ENCODE measurements at places on chromosomes 5 and 9.

DNA sequence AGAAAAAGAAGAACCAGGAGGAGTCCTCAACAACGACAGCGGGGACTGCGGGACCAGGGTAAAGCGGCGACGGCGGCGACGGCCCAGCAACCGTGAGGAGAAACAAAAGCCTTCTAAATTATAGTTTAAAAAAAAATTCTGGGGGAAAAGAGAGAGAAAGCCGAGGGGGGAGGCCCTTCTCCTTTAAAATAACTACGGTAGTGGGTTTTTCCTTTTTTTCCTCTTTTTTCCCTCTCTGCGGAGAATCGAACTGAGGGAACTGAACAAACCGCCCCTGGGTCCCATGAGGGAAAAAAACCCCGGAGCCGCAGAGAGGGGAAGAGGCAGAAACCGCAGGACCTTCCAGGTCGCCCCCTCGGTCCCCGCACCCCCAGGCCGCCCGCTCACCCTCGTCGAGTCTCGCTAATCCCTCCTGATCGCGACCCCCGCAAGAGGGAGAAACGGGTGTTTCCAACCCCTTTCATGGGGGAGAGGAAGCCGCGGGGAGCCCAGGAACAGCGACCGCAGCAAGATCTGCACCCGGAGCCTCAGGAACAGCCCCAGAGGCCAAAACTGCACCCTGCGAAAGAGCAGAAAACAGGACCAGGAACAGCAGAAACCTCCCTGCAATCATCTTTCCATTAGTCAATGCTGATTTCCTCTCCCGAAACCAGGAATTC lies 453 bp downstream of the CPEB4 start:
- no peak for DNase-seq

- DNase-seq: no peak
Measured at GRCh38 chr5:169736653-169737052, 99.6 kb downstream of the DOCK2 start.

DNA sequence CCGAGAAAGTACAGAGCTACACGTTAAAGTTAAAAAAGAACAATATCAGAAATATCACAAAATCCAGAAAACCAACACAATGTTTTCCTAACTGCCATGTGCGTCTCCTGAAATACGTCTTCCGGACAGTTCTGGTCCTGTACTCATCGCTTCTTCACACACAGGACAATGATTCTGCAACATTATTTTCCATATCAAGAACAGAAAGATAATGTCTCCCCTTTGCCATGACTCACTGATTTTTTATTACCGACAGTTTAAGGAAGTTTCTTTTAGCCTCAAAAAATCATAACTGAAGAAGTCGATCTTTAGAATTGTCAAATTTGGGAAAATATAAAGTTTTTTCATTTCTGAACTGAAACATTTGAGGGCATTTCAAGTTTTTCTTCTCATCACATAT lies 2.5 kb downstream of the TBC1D9B start:
- DNase-seq: no peak

DNA sequence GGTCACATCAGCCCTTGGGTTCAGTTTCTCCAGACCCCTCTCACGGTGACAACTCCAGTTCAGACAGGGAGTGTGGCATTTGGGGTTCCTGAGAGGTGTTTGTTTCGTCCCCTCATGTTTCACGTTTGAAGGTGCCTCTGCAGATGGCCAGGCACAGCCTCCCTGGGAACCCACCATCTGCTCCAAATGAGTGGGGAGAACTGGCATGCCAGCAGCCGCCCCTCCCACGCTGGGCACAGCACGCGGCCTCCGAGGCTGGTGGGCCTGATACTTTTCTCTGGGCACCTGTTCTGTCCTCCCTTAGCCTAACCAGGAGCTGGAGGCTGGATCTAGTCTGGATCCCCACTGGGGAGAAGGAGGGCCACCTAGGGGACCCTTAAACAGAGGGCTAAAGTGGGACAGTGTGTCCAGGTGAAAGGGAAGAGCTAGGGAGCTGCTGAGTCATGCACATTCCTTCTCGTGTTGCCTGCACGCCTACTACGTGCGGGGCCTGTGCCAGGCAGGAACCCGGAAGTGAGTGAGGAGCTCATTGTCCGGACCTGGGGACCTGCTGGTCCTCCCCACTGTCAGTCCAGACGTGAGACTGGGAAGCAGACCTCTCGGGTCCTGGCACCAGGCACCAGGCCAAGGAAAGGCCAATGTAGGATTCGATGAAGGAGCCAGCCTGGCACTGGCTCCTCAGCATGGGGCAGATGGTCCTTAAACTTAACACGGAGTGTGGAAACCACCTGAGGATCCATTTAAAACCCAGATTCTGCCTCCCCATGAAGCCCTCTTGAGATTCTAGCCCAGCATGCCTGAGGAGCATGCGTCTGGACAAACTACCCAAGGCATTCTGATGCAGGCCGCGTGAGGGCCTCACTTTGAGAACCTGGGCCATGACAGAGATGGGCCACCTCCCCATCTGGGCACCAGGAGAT lies 11.7 kb downstream of the DNM1 start:
- no peak for DNase-seq

DNA sequence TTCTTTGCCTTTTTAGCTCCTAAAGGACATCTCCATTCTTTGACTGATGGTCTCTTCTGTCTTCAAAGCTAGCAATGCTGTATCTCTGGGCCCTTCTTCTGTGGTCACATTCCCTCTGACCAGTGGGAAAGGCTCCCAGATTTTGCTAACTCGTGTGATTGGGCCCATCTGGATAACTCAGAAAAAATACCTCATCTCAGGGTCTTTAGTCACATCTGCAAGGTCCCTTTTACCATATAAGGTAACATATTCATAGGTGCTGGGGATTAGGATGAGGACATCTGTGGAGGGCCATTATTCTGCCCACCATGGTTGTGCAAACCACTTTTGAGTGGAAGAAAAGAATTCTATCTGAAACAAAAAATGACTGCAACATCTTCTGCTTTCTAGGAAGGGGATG lies 76.3 kb upstream of the MAMDC2 start:
- no peak for DNase-seq

GRCh38 chr9:136181784-136182419 lies 23.0 kb downstream of the LHX3 start:
- DNase-seq: no peak

GRCh38 chr5:142118155-142118686 lies 9.6 kb downstream of the NDFIP1 start:
- no peak for DNase-seq

DNA sequence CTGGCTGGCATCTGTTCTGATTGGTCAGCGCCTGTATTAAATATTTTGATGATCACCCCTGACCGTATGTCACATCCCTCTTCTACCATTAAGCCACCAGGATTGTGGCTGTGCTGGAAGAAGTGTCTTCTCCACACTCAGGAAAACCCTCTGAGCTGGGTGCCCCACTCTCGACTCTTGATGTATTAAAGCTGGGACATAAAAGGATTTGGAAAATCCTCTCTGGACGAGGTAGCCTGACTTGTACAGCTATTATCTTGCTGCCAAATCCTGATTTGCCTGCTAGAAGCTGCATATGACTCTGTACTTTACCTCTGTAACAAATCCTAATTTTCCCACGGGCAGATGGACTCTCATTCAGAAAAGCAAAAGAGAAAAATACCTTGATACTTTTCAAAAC lies 161.0 kb downstream of the SLC28A3 start:
- no peak for DNase-seq

DNA sequence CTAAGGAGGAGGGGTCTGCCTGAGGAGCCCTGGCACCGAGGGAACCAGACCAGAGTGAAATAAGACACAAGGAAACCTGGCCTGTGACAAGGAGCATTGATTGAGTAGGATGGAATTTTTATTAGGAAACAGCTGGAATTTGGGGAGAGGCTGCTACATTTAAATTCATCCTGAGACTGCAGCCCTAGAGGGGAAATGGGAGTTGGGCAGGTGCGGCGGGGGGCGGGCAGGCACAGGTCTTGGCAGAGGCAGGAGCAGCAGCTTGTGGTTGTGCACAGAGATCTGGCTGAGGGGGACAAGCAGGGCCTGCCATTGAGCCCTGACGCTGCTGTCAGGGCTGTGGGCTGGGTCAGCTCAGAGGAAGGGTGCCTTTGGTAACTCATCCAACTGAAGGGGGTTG lies 71.6 kb downstream of the PCDH1 start:
- no peak for DNase-seq

DNA sequence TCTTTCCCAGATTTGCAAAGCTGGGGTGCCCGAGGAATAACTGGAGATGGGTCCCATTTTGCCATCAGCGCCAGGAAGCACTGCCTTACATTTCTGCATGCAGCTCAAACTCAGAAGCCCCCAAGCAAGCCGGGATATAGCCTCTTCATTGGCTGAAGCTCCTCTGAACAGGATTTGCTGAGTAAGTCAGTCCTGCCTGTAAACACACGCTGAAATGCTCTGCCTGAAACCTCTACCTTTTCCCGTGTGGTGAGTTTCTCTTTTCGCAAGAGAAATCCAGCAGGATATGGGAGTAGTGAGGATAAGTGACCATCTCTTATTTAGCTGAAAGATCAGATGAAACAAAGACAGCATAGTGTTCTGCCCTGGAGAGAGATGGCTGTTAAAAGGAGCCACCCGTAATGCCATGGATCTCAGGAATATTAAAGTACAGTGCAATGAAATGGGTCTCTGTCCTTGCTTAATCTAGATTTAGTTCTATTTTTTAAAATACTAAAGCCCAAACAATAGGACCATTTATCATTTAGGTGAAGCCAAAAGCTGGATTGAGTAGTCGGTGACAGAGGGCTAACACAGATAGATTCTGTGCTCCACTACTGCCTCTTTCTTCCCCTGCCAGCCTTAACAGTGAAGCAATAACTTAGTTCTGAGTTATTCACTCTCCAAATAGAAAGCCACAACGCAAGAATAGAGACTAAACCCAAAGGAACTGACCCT lies 177.5 kb upstream of the PPP2R2B start:
- DNase-seq: no peak

DNA sequence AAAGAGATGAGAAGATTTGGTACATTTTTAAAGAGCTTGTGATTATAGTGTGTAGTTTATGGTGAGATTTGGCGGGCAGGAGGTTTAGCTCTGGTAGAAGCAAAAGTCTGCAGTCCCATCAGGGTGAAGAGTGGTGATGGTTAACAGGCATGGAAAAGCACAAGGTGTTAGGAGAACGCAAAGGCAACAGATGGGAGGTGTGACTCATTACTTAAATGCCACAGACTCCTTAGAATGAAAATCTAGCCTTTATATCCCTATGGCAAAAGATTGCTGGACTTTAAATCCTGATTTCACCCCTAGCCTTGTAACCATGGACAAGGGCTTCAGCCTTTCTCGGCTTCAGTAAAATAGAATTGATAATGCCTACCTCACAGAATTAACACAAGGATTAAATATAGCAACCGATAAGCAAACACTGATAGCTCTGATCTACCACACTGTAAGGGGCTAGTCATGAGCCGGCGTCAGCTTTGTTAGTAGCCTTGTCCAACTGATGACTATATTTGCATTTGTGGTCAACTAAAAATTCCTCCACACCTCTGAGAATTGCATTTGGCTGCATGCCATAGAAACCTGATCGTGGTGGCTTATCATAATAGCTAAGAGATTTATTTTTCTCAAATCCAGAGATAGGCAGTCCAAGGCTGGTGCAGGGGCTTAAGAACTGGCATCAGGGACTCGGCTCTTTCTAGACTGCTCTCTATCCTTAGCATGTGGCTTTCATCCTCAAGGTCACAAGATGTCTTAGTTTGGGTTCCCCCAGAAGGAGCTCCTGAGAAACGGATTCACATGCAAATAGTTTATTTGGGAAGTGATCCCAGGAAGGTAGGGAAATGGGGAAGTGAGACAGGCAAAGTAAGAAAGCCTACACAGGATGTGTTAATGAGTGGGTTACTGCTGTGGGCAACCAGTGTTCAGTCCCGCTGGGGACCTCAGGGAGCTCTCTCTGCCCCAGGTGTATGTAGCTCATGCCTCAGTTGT lies 19.6 kb downstream of the MFAP3 start:
- DNase-seq: no peak

DNA sequence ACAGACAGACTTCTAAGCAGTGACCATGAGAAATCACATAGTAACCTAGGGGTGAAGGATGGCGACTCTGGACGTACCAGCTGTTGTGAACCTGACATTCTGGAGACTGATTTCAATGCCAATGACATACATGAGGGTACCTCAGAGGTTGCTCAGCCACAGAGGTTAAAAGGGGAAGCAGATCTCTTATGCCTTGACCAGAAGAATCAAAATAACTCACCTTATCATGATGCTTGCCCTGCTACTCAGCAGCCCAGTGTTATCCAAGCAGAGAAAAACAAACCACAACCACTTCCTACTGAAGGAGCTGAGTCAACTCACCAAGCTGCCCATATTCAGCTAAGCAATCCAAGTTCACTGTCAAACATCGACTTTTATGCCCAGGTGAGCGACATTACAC lies 38.0 kb upstream of the CCDC152 start:
- DNase-seq: no peak

DNA sequence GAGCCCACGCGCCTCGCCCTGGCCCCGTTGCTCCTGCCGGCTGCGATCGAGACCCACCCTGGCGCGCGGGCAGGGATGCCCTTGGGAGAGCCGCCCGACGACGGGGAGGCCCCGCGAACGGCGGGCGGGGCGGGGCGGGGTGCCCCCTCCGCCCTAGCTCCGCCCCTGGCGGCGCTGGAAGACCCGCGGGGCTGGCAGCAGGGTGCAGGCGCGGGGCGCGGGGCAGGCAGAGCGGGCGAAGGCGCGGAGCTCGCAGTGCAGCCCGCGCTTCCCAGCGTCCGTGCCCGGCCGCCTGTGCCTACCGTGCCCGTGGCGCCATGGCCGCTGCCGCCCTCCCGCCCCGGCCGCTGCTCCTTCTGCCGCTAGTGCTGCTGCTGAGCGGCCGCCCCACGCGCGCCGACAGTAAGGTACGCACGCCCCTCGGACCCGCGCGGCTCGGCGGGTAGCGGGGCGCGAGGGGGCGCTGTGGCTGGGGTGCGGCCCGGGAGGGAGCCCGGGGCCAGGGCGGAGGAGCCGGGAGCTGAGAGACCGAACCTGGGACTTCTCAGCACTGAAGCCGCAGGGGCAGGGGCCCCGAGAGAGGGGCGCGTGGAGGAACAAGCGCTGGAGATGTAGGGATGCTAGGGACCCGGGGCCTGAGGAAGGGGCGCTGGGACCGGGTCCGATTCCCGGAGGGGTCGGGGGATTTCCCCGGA lies at the start of gene OLFML2A:
Gene OLFML2A (plus strand): TSS at position 180 of the 695 bp plus-strand sequence. CDS start 138 bp downstream, at position 318.
- DNase-seq: no peak

DNA sequence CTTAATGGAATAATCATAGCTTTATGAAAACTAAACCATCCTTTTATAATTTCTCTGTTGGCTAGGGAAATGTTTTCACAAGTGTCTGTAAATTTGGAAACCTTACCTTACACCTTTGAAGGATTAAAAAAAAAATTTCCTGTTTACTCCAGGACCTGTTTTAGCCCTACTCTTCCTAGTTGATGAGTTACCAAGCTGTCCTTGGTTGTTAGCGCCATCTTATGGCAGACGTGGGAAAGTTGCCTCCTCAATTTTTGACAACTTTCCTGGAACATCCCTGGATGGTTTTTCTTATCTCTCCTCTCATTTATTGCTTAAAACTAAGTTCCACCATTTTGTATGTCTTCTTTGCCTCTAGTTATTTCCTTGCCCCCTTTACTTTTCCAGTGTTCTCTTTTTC lies 25.7 kb downstream of the ZSWIM6 start:
- DNase-seq: no peak

GRCh38 chr5:34986965-34987364 lies 57.6 kb downstream of the DNAJC21 start:
- no peak for DNase-seq
